ENCODE measurements at places on chromosomes 13 and 19.

DNA sequence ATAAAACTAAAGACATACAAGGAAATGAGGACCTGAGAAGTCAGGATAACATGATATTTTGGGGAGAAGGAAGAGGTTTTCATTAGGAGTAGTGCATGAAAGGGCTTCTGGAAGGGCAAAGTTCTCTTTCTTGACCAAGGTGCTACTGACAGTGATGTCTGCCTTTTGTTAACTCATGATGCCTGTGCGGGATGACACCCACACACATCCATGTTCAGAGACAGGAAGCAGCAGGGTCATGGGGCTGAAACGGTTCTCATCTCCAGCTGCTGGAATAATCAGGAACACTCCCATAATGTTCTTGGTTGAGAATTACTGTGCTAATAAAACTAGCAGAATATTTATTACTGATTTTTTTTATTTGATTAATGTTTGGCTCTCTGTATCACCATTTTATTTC is 29.1 kb downstream of the KCNC3 start:
- no peak for DNase-seq

DNA sequence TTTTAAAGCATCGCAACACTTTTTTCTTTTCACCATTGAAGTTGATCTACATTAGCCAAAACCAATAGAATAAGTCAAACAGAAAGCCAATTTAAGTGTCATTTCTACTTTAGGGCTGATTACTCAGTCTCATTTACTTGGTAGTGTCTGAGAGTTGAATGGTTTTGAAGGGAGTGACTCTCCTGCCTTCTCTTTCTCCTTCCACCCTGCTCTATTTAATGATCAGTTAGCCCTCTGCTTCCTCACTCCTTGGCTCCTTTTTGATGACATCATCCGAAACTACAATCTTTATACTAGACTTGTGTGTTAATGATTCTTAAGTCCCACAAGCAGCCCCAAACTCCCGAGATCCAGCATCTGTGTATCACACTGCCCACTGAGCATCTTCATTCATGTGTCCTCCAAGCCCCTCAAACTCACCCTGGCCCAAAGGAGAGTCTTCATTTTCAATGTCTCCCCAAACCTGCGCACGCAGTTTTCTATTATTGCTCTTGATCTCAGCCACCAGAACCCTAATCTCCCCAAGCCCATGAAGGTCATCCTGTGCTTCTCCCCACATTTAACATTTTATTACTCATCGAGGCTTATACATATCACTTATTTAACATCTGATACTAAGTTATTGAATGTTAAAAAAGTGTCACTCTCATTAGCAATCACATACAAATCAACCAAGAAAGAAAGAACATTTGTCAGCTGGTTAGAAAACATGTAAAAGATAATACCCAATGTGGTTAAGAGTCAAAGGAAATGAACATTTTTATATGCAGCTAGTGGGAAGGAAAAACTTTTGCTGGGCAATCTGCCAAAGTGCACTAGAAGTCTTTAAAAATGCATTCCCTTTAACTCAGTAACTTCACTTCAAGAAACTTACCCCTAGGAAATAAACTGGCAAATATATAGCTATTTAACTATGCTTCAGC is 32.2 kb upstream of the ARGLU1 start:
- no peak for DNase-seq

DNA sequence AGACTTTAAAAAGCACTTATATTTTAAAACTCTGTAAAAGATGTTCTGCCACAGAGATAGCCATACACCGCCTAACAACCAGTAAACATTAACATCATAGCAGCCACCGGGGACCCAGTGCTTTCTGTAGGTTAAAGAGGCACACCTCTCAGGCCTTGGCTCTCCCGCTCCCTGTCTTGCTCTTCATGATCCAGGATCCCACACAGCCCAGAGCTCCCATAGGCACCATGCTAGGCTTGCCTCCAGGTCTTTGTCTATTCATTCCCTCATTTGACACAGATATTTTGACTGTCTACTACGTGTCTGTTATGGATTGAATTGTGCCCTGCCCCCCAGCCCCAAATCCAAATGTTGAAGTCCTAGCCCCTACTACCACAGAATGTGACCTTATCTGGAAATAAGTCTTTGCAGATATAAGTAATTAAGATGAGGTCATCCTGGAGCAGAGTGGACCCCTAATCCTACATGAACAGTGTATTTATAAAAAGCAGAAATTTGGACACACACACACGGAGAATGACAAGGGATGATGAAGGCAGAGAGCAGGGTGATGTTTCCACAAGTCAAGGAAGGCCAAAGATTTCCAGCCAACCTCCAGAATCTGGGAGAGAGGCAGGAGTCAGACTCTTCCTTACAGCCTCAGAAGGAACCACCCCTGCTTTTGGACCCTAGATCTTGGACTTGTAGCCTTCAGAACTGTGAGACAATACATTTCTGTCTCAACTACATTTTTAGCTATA is 272.6 kb downstream of the DNAJC15 start:
- no peak for DNase-seq

- no peak for DNase-seq
These were observed 1.2 kb upstream of the EFNA2 start for GRCh38 chr19:1284293-1284978.

Data from NCI-H1048 (cell line).